ENCODE measurements at places on chromosomes 2 and 18.

- ATAC-seq: no peak
Observed at GRCh38 chr2:224121406-224122067, 82.5 kb upstream of the SERPINE2 start.

DNA sequence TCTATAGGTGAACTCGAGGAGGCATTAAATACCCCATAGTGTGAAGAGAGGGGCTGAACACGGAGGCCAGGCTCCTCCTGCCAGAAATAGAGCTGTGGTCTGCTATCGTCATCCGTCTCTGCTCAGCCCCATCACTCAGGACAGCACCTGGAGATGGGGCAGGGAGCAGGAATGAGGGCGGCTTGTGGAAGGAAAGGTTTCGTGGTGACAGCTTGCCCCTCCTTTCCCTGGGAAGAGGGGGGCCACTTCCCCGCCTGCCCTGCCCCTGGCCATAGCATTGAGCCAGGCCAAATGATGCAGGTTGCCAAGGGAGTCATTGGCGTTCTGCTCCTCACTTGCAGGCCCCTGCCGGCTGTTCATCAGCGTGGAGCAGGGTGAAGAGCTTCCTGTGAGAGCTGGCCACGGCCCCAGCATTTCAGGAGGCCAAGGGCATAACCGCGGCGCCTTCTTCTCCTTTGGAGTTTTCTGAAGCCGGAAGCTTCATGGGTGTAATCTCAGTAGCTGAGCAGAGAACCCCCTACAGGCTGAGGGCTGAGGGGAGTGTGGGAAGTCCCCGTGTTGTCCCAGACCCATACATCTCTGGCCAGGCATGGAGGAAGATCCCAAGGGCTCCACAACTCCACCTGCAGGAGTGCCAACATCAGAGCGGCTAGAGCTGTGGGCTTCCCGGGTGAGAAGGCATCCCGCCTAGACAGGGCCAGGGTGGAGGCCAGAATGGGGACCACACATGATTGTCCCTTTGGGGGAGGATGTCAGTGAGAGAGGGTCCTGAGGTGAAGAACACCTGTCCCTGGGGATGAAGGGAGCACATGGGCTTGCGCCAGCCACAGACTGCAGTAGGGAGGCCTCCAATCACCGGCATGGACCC lies 112.5 kb upstream of the GLI2 start:
- peak; percentile 16 for ATAC-seq

- no peak for ATAC-seq
Observed at GRCh38 chr2:223674998-223675609, 72.9 kb upstream of the SCG2 start.

DNA sequence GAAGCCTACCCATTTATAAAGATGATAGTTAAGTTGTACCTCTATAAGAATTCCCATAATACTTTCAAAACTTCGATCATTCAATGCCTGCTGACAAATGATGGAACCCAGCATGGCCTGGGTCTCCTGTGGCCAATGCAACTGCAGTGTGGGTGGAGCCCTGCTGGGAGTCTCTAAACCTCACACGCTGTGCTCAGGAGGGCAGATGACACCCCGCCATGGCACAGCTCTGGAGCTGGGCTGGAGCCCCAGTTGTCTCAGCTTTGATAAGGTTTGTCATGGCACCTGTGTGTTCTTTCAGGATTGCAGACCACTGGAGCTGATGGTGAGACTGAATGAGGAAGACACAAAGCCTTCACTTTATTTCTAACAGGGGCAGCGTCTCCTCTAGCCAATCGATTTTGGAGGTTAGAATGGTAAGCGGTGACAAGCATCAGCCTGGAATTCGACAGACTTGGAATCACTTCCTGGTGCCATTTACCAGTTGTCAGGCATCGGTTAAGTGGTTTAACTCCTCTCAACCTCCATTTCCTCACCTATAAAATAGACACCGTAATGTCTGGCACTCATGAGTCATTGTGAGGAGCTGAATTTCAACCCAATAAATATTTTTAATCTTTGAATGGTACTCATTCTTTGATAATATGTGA lies 383.6 kb upstream of the SALL3 start:
- no peak for ATAC-seq

- no peak for ATAC-seq
Observed at GRCh38 chr2:64225491-64225890, 81.3 kb upstream of the PELI1 start.

- no peak for ATAC-seq
Observed at GRCh38 chr2:25201265-25201664, 32.9 kb upstream of the POMC start.

GRCh38 chr2:46841621-46842020 lies 74.0 kb downstream of the MCFD2 start:
- no peak for ATAC-seq

- ATAC-seq: no peak
Observed at GRCh38 chr2:204005940-204006721, 69.6 kb downstream of the ICOS start.

DNA sequence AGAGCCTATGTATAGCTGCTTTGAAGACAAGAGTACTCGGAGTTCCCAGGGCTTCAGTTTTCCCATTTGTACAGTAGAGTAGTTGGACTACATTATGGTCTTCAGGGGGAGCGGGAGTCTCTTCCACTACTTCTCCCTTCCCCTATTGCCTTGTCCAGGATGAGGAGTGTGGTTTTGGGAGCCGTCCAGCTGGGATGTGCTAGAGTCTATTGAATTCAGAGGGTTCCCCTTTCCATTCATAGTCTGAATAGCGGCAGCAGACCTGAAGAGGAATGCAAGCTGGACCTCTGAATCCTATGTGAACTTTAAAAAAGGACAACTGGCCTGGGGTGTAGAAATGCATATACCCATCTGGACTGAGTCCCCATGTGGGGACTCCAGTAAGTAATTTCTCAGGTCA lies 43.5 kb upstream of the EPG5 start:
- ATAC-seq: no peak

DNA sequence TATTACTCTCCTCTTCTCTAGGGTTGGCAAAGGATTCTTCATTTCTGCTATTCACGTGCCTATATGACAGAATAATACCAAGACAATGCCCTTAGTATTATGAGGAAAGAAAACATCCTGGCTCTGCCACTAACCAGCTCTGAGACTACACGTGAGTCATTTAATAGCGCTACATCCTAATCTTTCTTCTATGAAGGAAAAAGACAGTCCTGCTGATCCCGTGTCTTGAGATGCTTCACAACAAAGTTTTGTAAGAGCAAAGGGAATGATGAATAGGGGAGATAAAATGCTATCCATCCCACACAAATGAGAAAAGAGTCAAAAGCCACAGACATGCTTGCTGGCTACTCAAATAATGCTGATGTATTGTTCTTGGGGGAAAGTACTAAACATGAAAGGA lies 152.8 kb downstream of the PID1 start:
- no peak for ATAC-seq

- no peak for ATAC-seq
Observed at GRCh38 chr18:73653251-73653650, 494.4 kb downstream of the FBXO15 start.

DNA sequence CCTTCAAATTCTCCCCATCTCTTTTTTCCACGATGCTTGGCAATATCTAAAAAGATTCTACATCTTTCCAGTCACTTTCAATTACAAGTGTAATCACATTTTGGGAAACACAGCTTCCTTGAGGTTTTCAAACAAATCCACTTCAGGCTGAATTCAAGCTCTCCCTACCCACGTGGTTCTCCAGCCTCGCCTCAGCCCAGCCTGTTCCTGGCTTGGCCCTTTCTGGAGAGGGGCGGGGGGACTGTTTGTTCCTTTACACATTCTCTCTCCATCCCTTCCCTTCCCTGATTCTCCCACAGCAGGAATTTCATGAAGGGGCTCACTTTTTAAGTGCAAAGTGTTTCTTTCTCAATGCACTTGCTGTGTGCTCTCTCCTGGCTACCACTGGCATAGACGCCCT lies 226.3 kb upstream of the SOX11 start:
- ATAC-seq: no peak

DNA sequence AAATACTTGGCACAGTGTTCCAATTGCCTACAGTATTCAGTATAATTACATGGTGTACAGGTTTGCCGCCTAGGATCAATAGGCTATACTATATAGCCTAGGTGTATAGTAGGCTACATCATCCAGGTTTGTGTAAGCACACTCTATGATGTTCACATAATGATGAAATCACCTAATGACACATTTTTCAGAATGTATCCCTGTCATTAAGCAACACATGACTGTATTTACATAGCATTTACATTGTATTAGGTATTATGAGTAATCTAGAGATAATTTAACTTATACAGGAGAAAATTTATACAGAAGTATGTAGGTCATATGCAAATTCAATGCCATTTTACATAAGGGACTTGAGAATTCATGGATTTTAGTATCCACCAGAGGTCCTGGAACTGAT lies 35.4 kb downstream of the SCN7A start:
- no peak for ATAC-seq

DNA sequence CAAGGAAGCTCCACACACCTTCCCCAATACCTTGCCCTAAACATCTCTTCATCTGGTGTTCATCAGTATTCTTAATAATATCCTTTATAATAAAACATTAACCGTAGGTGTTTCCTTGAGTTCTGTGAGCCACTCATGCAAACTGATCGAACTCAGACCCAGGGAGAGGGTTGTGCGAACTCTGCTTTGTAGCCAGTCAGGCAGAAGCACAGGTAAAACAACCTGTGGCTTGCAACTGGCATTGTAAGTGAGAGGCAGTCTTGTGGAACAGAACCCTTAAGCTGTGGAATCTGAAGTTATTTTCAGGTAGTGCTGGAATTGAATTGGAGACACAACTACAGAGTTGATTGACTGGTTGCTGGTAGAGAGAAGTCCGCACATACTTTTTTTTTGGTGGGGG lies 4.7 kb downstream of the BUB1 start:
- no peak for ATAC-seq

DNA sequence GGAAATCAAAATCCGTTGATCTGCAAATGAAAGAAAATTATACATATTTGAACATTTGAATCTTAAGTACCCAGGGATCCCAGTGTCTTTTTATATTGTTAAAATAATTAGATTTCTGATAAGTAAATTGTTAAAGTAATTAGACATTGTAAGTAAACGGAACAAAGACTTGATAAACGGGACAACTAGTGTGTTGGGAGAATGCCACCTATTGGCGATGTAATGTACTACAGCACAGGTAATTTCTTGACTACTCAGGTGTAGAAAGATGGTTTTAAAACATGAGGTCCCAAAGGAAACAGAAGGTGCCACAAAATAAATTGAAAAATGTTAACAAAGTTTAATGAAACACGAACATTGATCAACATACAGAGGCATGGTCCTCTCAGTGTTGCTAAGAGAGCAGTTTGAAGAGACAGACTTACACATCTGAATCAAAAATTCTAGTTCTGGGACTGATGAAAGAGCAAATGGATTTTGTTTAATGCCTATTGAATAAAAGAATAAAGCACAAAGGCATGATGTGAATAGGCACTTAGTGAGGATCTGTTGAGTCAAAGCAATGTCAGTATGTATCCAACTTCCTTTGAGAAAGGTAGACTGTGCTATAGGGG lies 103.4 kb upstream of the RASGRP3 start:
- no peak for ATAC-seq
